Neural crest cell (in vitro differentiated cells): ENCODE measurements at places on chromosomes 5 and 9. TPM values are rescaled to one million over a fixed set of nuclear protein-coding genes. Genes with fewer than 3 reads are reported as not detected.
A peak's percentile ranks its signal among the peaks of the same experiment; 100 is the strongest.

The PCDHA9 gene
- total RNA-seq, result 1.4 TPM in 2 replicates

The CBY3 gene
- not detected in 2 replicates for total RNA-seq

The SLCO6A1 gene
- total RNA-seq, result 3.9 and 4.4 TPM in 2 replicates

The ANKRD31 gene
- total RNA-seq, result 0.39 and 0.51 TPM in 2 replicates

DNA sequence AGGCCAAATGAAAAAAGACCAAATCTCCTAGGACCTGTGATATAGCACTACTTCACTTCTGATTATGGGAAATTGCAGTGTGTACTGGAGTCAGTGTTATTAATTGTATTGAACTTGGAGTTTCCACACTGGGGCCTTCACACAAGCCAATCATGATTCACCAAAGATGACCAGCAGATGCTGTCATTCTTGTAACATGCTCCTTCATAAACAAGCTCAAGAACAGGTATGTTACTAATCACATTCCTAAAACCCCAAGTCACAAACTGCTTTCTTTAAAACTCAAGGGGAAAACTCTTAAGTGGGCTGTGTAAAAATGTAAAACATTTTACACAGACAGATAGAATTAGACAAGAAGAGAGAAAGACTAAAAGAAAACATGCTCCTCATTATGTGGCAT is 5.6 kb downstream of the KLHL3 start:
- no peak for DNase-seq

GRCh38 chr9:134375430-134376385 is 49.5 kb downstream of the RXRA start:
- no peak for DNase-seq

GRCh38 chr5:115458416-115458815 is 86.2 kb downstream of the FEM1C start:
- DNase-seq, result no peak

DNA sequence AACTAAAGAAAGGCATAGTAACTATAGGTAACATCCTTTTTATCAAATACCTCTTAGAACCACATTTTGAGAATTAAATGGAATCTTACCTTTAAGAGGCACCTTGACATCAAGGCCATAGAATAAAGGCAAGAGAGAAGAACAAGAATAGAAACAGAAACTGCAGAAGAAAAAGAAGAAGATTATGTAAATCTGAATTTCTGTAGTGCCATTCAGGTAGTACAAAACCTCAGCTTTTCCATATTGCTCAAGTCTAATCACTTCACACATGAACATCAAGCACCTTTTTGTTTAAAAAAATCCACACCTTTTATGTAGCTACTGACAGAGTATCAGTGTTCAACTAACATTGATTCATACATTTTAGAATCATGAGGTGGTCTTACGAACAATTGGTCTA is 91.8 kb upstream of the DPYSL3 start:
- DNase-seq, result no peak

GRCh38 chr5:99334936-99335335 is 406.1 kb upstream of the CHD1 start:
- DNase-seq, result no peak

DNA sequence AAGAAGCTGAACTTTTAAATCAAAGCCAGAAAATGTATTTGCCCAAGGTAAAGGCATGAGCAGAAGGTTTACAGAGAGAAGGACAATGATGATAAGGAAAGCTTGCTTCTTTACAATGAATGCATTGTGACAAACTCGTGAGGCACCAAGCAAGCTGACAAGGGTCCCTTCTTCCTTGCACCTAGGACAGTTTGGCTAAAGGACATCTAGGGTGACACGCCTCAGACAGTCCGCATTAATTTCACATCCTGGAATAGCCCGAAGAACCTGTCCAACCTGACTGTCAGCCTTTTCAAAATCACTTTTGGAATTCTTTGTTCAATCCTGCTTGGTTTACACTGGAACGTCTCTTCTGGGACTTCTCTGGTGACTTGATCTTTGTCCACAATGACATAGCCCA is 146.4 kb upstream of the MAP3K1 start:
- DNase-seq, result no peak

- DNase-seq, result peak; percentile 1
These were observed 103.4 kb downstream of the PHF2 start for GRCh38 chr9:93679536-93680442.

DNA sequence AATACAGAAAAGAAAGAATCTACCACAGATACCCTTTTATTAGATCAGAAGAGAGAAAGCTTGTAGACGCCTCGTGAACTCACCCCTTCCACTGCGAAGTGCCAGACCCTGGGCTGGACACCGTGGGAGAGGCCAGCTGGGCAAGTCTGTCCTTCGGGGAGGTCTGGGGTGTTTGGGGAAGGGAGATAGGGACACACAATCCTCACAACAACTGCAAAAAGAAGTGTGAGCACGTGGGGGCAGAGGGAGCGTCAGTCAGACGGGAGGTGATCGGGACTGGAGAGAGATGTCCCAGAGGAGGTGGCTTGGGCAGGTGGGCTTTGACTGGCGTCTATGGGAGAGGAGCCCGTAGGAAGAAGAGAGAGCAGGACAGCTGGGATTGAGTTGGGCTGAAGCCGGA is 27.3 kb upstream of the GRHPR start:
- DNase-seq, result no peak

DNA sequence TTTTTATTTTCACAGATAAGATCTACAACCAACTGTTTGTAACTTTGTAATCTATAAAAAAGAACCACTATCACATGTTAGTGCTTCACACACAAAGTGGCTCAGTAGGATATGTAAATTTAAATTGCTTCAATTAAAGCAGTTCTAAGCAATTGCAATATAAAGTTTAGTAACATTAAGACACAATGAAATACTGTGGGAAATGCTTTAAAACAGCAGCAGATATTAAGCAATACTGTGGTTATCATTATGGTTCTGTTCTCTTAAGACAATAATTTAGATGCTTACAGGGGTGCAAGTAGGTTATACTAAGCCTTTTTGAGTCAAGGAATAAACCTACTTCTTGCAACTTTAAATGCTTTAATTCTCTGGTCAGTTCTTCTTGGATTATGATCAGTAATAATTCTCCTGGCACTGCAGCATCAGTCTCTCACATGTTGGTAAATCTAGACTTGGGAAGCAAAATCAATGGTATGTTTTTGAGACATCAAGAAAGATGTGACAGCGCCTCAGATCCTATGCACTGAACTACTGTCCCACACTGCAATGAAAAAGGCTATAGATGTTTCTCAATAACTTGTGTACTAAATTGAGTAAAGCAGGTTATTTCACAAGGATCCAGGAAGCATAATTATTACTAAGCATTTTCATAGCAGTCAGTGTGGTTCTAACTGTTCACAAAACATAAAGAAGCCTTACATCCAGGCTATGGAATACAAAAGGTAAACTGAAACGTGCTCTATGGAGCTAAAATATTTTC is 338.7 kb upstream of the PDE4D start:
- no peak for DNase-seq

GRCh38 chr5:120457839-120458507 is 6.1 kb upstream of the PRR16 start:
- peak; percentile 39 for DNase-seq

DNA sequence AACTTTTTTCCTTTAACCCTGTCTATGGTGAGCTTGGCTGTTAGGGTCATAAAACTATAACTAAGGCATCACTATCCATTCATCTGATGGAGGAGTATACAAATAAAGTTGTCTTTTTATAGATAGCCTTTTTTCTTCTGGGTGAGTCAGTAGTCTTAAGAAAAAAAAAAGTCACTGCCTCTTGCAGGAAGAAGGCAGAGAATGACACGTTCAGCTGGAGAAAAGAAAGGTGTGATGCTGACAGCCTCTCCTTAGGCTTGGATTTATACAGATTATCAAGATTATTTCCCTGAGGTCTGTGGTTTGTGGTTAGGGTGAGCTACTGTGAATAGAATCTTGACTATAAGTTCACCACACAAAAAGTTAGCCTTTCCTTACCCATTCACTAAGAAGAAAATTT is 23.0 kb downstream of the EPB41L4B start:
- DNase-seq, result no peak

DNA sequence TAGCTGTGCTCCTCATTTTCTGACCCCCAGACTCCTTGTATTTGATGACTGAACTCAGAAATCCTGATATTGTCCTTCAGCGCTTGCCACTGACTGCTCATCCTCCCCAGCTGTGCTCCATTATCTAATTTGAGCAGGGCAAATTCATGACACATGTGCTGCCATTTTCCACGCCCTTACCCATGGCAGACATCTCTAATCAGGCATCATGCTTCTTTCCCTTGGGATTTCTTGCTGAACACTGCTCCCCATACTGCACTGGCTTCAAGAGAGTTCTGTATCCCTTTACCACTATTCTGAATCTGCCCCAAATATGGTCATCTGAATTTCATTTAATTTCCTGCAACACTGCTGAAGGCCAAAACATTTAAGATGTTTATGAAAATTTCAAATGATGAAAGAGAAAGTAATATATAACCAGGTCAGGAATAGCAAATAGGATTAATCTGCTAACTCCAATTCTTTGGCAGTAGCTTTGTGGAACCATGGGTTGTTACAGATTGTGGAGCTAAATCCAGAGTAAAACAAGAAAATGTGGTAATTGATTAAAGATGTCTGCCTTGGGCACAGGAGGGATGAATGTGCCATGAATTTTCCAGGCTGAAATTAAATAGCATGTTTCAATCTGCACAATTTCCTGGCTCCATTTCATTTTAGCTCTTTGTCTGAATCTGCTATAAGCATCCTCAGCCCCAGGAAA is 93.6 kb downstream of the CYFIP2 start:
- no peak for DNase-seq

GRCh38 chr5:176481711-176482110 is 33.5 kb downstream of the FAF2 start:
- DNase-seq, result no peak

- no peak for DNase-seq
These were observed 47.4 kb upstream of the OLFM1 start for GRCh38 chr9:135039916-135040645.

DNA sequence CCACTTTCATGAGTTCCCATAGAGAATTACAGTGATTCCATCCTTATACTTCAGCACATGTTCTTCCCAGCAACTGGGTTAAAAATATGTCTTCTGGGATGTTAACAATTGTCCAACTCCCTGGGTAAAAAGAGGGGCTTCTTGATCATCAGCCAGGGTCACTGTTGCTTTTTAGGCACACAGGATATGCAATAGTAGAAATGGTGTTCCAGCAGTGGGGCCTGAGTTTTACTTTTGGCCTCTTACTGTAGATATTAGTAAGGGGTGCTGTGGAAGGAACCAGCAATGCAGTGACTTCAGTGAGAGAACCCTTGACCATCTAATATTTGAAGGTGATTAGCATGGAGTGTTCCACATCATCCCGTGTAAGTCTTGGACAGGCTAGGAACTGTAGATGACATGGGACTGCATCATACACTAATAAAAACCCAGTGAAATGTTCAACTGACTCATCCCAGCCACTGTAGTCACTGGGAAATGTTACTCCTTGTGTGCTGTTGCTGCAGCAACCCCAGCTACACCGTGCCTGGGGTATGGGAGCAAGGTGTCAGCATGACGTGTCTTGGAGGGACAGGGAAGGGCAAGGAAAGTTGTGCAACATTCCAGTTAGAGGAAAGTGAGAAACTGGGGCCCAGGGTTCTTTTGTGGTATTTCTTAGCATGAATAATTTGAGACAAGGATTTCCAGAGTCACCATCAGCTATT is 610.9 kb downstream of the RAB3C start:
- DNase-seq, result no peak
